Left cardiac atrium (tissue), 4 donors: ENCODE measurements at places on chromosomes 5 and 9.

GRCh38 chr5:95823738-95824609 is 1.4 kb upstream of the GLRX start:
- DNase-seq: peak; percentile 74

DNA sequence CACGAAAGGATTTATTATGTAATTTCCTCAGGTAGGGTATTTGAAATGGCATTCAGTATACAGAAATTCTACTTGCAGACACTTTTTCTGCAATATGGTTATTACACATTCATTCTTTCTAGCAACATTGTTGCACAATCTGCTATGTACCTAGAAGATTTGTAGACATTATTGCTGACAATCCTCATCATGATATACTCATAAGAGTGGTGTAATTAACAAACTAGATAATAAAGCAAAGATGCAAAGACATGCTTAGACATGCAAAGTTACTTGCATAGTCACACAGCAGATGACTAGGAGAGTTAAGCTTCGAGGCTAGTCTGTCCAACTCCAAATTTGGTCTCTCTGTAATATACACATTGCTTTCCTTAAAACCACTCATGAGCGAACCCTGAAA is 317.1 kb downstream of the ASTN2 start:
- DNase-seq: no peak

DNA sequence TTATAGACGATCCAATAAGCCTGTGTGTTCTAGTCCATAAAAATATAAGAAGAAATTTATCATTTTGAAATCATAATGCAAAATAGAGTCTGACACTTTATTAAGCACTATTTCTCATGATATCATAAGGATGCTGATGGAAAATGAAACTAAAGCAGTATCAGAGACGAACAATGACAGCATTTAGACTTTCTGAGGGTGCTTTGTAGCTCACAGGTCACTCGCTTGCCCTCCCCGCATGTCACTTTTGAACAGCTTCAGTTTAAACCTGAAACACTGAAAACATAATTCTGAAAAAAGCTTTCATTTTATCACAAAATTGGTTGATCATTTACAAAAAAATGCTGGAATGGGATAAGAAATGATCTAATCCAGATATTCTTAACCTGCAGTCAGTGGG is 247.1 kb downstream of the EBF1 start:
- no peak for DNase-seq

- DNase-seq: no peak
Measured at GRCh38 chr5:68441309-68442073, 225.9 kb downstream of the PIK3R1 start.

DNA sequence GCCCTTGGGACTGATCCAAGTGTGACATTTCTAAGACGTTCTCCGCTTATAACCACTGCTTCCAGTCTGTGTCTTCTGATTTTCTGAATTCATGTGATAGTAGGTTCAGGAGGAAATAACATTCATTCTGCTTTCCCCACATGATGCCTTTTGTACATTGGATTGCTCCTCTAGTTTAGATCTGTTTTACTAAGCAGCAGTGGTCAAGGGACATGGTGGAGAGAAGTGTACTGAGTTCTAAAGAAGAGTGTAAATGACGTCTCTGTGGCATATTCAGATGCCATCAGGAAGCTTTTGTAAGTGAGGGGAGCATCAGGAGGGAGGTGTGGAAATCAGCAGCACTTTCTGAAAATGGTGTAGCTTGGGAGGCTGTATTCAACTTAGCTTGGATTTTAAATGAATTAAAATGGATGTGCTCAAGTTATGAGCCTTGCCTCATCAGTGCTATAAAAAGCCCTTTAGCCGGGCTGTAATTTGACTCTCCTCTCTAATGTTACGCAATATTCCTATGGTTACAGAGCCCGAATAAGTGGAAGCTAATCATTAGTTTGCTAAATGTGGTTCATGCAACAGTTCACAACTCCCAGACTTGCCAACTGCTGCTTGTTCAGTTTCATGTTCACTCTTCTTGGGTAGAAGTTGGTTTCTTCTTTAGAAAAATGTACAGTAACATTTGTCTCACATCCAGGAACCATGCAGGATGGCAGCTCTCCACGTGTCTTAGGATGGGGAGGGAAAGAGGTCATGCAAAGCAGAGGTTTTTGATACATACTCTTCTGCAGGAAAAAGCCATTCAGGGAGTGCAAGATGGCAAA is 281.3 kb downstream of the ARHGAP26 start:
- no peak for DNase-seq

GRCh38 chr5:118529361-118530144 is 458.8 kb downstream of the DTWD2 start:
- DNase-seq: peak; percentile 78

- peak; percentile 56 for DNase-seq
Measured at GRCh38 chr9:123360161-123361085, 4.4 kb downstream of the CRB2 start.

GRCh38 chr5:157159209-157159751 is 6.8 kb downstream of the GARIN3 start:
- no peak for DNase-seq

GRCh38 chr5:31807789-31808540 is 169.0 kb downstream of the PDZD2 start:
- DNase-seq: no peak

DNA sequence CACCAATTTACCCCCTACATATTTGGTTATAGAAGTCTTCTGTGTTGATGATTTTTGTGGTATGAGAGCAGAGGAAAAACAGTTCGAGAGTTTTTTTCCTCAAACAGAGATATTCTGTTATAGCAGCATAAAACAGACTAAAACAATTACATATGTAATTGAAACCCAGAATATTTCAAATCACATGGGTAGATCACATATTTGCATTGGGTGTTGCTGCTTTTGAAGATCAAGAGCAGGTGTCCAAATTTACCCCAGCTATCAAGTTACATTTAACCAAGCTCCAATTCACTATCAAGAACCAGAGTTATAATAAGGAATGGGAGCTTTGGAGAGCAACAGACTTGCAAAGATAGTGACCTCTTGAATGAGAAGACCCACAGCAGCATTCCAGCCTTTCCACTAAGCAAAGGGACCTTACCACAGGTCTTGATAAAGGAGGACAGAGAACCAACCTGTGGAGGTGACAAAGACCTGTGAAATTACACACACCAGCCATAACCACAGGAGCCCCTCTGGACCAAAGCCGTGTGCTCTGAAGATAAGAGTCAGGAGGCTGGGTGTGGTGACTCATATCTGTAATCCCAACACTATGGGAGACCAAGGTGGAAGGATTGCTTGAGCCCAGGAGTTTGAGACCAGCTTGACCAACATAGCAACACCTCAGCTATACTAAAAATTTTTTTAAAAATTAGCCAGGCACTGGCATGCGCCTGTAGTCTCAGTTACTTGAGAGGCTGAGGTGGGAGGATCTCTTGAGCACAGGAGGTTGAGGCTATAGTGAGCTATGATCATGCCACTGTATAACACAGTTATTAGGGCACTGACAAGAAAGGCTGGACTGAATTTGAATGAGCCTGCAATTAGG is 4.0 kb upstream of the CCL28 start:
- no peak for DNase-seq

GRCh38 chr5:31855134-31856040 is 216.5 kb downstream of the PDZD2 start:
- no peak for DNase-seq

DNA sequence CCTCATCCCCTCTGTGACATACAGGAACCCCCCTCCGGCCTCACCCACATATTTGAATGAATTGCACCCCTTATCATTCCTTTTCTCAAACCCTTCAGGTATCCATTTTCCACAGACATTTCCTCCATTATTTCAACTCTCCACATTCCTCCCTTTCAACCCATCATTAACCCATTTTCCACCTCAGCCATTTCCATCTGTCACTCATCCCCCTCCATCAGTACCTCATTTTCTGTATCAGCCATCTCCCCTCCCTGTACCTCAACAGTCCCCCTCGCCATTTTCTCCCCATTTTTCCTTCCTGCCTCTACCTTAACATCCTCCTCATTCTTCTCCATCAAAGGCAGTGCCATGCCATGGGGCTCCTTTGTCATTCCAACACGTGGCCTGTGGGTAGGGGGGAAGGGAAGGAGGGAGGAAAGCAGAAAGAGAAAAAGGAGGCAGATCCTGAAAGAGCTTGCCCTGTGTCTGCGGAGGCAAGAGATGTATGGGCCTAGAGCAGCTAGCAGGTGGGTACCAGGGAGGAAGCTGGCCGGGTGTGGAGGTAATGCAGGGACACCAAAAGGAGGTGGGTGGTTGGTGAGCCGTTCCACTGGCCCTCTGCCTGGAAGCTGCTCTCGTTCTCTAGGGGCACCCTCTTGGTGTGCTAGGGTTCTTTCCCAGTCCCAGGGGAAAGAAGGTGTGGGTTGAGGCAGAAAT is 1.5 kb downstream of the DNAJB5 start:
- DNase-seq: no peak

GRCh38 chr5:112729630-112730029 is 8.1 kb upstream of the APC start:
- DNase-seq: no peak

DNA sequence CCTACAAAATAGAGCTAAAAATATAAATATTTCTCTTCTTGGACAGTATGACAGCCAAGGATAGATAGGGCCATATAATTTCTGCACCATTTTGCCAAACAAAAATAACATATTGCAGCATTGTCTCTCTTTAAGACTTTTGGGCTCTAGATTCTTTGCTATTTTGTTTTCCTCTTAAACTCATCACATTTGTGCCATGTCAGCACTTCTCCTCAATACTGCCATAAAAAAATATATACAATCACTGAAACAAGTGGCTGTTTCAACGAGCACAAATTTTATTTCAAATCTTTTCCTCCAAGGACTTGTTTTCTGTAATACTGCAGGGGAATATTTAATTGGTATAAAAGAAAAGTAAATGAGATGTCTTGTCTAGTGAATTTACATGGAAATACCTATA is 1570.0 kb upstream of the NUDT12 start:
- DNase-seq: no peak

- no peak for DNase-seq
Measured at GRCh38 chr9:132506977-132507669, 75.3 kb upstream of the BARHL1 start.

DNA sequence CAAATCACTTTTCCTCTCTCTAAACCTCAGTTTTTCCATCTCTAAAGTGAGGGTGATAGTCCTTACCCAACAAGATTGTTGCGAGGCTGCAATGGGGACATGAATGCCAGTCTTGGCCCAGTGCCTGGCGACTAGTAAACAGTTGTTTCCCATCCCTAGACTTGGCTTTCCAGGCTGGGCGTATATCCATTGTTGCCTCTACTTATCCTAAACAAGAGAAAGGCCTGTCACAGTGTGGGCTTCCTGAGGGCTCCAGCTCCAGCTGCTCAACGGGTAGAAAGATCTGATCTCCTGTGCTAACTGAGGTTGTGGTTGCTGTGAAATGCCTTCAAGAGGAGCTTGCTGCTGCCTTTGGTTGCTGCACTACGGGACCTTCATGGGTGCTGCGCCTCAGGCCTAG is 142.0 kb downstream of the NSG2 start:
- DNase-seq: no peak

GRCh38 chr5:36570301-36571095 is 35.9 kb upstream of the SLC1A3 start:
- DNase-seq: peak; percentile 31

DNA sequence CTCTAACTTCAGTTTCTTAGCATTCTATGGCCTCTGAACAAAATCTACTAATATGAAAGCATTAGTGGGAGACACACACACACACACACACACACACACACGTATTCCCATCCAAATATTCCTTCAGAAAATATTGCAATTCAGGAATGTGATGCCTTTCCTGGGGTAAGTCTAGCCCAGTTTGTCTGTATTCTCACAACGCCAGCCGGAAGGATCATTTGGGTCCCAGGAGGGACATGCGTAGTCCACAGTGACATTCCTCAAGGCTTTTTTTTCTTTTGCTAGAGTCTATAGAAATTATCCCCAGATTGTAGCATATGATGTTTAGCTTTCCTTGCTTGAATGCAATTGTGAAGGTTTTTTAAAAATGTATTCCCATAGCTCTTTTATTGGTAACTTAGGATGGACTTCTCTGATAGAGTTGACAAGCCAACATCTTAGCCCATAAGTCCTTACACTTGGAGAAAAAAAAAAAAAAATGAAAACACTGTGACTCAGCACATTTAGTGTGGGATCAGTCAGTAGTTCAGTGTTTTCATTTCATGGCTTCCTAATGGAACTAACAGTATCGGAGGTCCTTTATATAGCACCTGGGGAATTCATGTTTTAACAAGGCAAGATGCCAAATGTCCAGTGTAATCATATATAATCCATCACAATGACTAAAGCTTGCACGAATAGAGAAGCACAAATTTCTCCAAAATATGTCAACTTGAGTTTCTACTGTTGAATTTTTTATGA is 316.5 kb downstream of the DIRAS2 start:
- DNase-seq: no peak

DNA sequence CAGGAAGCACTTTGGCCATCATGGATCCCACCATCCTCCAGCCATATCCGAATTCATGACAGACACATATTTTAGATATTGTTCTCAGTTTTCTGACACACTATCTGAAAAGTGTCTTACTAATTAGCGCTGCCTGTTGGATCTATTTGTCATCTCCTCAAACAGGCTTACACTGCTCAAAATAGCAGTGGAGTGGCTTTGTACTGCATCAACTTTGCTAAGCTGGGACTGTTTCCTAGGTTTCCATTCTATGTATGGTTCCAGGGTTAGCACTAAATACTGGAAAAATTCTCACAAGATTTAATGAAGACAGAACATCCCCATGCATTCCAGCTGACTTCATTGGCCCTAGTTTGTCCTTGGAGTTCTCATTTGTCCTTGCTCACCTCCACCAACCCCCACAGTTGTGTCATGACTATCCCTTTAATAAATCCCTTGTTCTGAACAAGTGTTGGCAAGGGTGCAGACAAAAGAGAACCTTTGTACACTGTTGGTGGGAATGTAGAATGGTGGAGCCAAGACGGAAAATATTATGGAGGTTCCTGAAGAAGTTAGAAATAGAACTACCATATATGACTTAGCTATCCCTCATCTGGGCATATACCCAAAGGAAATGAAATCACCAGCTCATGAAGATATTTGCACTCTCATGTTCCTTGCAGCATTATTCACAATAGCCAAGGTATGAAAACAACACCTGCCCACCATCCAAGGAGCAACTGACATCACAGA is 136.5 kb upstream of the RAI14 start:
- DNase-seq: no peak

DNA sequence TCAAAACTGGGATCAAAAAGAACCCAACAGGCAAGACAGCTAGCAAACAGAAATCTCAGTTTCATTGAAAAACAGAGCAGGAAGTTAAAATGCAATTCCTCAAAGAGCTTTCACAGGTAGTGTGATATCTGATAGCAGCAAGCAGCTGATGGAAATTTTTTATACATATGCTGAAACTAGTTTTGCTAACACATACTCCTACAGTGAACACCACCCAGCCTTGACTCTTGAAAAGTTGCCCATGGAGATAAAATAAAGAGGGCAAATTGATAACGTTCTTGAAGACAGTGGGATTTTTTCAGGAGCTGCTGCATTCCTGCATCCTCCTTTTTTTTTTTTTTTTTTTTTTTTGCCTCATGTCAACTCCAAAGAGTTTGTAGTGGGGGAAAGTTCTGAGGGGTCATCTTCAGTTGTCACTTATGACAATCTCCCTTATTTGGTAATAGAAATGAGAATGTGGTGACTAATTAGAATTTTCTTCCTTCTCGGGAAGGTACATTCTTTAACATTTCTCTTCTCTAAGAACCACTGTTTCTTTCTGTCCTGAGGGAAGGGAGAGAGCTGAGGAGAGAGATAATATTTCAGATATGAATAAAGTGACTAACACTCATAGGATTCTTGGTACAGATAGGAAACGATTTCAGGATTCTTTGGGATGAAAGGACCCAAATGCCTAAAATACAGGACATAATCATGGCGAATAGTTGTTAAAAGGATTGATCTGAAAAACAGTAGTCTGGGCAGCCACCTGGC is 24.6 kb downstream of the SH3RF2 start:
- no peak for DNase-seq

GRCh38 chr9:24296124-24296523 is 249.6 kb downstream of the IZUMO3 start:
- DNase-seq: no peak
